ENCODE measurements at places on chromosomes 5 and 9.

DNA sequence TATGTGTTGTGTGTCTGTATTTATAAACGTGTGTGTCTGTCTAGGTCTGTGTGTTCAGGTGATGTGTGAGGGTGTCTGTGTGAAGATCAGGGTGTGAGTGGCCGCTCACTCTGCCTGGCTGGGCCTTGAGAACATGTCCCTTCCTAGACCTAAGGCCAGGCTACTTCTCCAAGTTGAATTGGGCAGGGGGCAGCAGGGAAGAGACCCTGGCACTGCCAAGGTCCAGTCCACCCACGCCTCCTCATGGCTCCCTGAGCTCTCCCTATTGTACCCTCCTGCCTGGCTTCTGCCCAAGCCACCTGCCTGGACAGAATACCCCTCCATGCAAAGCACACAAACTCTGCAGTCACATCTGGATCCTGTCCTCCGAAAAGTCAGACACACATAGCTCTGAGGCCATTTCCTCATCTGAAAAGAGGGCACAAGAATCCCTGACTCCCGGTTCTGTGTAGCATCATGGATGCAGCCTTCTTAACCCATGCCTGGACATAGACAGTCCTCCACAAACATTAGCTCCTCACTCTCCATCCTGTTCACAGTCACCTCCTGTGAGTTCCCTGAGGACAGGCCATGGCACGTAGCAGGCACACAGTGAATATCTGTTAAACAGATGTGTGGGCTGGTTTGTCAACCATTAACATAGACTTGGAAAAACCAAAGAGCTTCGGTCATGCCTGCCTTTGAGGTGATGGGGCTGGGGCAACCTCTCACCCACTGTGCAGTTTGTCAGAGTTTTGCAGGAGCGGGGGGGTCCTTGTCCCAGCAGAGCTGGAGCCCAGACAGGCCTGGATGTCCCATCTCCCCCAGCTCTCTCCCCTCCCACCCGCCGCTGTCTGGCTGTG is 167.8 kb upstream of the MVB12B start:
- DNase-seq: no peak

- no peak for DNase-seq
Measured at GRCh38 chr5:37132646-37133045, 116.5 kb downstream of the CPLANE1 start.

DNA sequence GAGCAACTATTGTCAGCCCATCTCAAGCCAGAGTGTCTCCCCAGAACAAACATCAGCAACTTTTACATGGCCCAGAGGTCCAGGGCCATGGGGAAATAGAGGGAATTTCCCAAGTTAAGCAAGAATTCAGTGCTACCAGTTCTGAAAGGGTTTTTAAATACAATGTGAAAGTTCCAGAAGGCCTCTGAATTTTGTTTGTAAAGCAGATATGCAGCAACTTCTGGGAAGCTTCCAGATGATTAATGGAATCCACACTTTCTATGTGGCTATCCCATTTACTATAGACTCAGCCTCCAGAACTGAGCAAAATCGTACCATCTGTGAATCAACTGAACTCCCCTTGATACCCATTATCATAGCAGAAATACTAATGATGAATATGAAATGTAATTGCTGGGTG is 93.8 kb downstream of the FEM1C start:
- DNase-seq: no peak

- DNase-seq: no peak
Measured at GRCh38 chr9:37669232-37669631, 18.5 kb downstream of the FRMPD1 start.

GRCh38 chr5:157888814-157889532 is 30.0 kb upstream of the CLINT1 start:
- no peak for DNase-seq

DNA sequence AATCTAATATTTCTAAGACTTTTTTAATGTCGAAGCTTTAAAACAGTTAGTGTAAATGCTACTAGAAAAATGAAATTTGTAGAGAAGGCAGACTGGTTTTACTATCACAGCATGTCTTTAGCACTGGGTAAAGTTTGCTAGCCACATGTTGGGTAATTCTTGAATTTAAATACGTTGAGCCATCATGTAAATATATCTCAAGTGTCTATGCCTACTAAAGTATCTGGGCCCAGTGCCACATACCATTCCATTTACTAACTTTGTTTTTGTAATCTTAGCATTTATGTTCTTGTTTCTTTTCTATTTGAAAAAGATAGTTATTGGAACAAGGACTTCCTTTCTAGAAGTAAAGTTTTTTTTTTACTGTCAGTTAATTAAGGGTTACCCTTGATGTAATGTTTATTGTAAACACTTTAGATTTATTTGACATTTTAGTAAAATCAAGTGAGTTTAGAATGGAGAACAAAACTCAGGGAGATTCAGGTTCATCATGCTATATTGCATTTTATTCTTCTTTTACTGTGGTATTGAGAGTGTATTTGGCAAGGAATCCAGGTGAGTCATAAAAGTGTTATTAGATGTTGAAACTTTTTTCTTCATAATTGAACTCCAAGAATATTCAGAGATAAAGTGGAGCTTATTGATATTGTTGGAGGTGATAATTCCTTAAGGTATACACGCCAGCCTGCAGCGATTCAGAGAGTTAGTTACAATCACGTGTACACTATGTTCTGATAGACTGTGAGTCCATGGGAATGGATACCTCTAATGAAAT is 182.4 kb downstream of the CCDC171 start:
- DNase-seq: no peak

- DNase-seq: no peak
Measured at GRCh38 chr5:72366324-72366976, 46.3 kb downstream of the PTCD2 start.

- DNase-seq: no peak
Measured at GRCh38 chr5:150329881-150330876, 27.3 kb upstream of the TCOF1 start.

DNA sequence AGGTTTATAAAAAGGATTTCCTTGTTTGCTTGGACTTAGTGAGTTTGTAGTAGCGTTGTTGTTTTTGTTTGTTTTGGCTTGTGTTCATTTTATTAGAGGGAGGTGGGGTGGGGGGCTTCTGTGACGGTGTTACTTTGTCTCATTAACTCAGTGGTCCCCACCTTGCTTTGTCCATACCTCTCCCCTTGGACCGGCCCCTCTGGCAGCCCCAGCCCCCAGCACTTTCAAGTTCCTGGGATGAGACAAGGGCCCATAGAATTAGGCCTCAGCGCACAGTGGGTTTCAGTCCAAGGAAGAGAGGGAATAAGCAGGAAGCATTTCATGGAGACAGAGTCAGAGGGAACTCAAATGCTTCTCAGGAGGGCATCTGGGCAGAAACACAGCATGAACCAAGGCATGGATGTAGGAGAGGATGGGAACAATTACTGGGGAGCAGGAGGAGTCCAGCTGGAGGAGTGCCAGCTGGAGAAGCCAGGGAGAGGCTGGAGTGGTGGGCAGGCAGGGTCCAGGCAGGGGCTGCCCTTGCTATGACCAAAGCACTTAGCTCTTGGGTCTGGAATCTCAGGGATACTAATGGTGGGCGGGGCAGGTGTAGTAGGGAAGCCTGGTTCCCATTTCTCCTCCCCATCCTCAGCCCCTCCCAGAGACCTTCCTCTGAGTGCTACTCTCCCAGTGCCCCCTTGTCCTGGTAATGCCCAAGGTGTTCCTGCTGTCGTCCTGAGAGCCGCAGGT is 23.5 kb upstream of the ENHO start:
- DNase-seq: no peak

DNA sequence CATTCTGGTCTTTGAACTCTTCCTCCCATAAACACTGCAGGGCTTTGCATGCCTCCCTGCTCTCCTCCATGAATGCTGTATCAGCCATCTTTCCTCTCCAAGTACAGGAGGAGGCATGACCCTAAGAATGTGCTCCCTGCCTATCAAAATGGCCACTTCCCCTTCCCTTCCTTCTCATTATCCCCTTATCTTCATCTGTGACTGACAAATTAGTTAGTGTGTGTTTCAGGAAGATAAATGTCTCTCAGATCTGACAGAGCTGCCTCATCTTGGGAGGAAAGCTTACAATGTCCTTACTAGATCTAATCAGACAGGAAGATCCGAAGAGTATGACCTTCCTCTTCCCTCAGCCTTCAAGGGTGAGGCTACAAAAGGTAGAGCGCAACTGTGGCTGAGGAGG is 46.2 kb downstream of the TLR4 start:
- DNase-seq: no peak

DNA sequence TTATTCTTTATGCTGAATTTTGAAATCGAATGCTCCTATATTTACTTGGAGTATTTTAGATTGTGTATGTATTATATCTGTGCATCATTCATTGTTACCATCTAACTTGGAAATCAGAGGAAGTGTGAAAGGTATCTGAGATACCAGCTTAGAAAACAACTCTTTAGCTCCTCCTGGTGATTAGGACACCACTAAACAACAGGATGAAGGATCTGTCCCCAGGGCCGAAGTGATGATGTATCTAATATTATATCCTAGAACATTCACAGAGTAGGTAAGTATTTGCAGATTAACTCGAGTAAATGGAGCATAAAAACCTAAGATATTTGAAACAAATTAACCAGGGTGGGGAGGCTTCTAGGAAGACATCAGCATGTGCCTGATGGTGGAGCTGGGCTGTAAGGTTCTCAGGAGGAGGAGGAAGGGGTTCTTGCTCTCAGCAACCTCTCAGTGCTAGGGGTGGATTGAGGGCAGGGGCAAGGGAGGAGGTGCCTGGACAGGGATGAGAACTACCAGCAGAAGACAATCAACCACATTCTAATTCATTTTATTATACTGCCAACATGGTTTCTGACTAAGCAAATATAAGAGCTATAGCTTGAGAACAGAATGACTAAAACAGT is 2.6 kb upstream of the NFIL3 start:
- no peak for DNase-seq

DNA sequence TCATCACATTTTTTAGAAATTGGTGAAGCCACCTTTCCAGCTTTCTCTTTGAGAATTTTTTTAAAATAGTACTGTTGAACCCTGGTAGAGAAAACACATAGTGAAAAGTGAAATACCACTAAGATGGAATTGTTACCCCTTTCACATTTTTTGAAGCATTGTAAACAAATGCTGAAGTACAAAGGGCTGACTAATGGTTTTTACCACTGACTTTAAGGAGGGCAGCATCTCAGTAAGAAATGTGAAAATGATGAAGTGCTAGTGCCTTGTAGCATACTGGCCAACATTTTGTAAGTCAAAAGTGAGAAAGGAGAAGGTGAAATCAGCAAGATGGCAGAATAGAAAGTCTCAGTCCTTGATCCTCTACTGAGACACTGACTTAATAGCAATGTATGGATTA is 320.6 kb downstream of the PJA2 start:
- DNase-seq: no peak

GRCh38 chr5:172178301-172178987 is 9.6 kb downstream of the STK10 start:
- DNase-seq: no peak

DNA sequence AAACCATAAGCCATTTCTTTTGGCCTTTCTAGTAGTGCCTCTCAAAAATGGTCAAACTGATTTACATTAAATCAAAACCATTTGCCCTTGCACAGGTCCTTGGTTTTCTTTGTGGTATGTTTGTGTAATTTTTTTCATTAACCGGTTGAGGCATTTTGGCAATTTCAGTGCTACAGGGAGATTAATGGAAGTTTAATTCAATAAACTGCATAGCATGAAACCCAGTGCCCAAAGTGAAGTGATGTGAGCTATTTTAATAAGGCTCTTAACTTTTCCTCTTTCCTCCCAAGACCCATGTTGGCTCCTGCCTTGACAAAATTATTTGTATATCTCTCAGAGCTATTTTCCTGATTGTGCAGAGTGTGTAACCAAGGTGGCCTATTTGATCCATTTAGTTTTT is 326.2 kb upstream of the SEMA6A start:
- DNase-seq: no peak

GRCh38 chr5:168992016-168992415 is 308.9 kb downstream of the SLIT3 start:
- DNase-seq: no peak

GRCh38 chr5:102747386-102748166 is 7.5 kb upstream of the PAM start:
- DNase-seq: no peak

GRCh38 chr5:110086658-110087388 is 397.1 kb downstream of the MAN2A1 start:
- DNase-seq: no peak

- DNase-seq: no peak
Measured at GRCh38 chr9:127368852-127369402, 28.0 kb upstream of the SLC2A8 start.

GRCh38 chr9:136978073-136978864 is 965 bp downstream of the PTGDS start:
- DNase-seq: peak; percentile 75

DNA sequence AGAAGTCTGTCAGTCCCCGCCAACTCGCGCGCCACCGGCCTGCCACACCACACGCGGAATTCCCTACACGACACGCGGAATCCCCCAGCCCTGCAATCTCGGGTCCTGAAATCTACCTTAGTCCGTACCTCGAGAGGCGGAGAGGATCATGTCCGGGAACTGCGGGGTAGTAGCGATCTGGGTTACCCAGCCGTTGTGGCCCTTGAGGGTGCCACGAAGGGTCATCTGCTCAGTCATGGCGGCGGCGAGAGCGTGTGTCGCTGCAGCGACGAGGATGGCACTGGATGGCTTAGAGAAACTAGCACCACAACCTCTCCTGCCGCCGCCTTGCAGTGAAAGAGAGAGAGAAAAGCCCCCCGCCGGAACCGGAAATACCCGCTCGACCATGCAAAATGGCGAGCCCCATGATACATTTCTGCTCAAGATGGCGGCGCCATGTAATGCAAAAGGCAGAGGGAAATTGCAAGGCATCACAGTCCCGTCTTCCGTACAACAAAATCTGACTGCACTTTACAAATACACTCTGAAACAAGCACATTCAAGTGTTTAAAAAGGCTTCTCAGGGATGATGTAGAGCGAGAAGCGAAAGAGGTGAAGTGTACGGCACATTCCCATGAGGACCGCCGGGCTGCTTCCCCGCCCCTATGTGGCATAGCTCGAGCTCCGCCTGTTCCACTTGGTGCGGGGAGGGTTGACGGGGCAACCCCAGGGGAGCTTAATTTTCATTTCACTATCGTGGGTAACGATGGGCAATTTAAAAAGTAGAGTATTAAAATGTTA is at the start of gene RACK1:
Gene RACK1, minus strand, starts transcription at position 343 of the 780 bp plus-strand sequence. Its CDS starts 106 bp downstream, at position 237.
- no peak for DNase-seq

- DNase-seq: no peak
Measured at GRCh38 chr9:126331964-126332748, 5.5 kb downstream of the MVB12B start.

DNA sequence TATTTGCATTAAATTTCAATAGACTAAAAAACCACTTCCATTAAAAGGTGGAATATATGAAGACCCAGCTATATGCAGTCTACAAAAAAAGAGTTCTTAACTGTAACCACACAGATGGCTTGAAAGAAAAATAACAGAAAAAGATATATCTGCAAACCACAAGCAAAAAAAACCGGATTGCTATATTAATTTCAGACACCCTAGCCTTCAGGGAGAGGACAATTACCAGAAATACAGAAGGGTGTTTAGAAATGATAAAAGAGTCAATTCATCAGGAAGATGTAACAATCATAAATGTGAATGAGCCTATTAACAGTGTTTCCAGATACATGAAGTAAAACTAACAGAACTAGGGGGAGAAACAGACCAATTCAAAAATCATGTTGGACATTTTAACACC is 56.9 kb upstream of the SMIM23 start:
- DNase-seq: no peak

Measured in activated gamma-delta T cell (primary cell).